Activated T-helper 17 cell treated with anti-CD3 and anti-CD28 coated beads, Interleukin-2, amount 50 U/mL, for 72 hours (primary cell): ENCODE measurements at places on chromosomes 5 and 9. TPM values are rescaled to one million over a fixed set of nuclear protein-coding genes. Genes with fewer than 3 reads are reported as not detected.

DNA sequence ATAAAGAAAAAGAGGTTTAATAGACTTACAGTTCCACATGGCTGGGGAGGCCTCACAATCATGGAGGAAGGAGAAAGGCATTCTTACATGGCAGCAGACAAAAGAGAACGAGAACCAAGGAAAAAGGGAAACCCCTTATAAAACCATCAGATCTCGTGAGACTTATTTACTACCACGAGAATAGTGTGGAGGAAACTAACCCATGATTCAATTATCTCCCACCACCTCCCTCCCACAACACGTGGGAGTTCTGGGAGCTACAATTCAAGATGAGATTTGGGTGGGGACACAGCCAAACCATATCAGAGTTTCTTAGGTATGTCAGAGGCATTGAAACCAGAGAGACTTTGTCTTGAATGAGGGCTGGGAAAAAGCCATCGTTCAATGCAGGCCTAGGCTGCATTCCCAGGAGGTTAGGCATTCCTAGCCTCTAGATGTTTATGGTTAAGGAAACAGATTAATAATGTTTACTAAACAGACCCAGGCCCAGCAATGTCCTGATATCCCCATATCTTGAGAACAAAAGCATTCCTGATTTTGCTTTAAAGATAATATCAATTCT is 7.5 kb upstream of the PAIP1 start:
- ATAC-seq: no peak

DNA sequence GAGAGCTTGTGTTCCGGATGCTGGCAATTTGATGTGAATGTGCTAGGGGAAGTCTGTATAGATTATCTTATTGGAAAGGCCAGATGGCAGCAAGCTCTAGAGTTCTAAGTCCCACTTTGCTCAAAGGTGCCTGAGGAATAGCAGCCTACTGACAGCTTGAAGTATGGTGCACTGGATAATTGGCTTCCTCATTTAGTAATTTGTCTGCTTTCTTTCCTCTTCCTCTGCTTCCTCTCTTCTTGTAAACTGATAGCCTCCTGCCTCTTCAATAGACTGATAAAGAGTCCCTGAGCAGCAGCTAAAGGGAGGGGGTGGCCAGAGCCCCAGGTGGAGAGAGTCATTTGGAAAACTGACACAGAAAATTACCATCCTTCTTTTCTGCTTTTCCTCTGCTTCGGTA is 177.3 kb downstream of the FGF1 start:
- ATAC-seq: no peak

- no peak for ATAC-seq
These were observed 665.5 kb upstream of the ZNF608 start for GRCh38 chr5:125411744-125412560.

ASPN gene
- not detected for total RNA-seq
